ENCODE measurements at places on chromosomes 11 and 22. TPM values are rescaled to one million over a fixed set of nuclear protein-coding genes. Genes with fewer than 3 reads are reported as not detected.

- DNase-seq: no peak
Observed at GRCh38 chr22:27724709-27725108, 76.8 kb downstream of the MN1 start.

DNA sequence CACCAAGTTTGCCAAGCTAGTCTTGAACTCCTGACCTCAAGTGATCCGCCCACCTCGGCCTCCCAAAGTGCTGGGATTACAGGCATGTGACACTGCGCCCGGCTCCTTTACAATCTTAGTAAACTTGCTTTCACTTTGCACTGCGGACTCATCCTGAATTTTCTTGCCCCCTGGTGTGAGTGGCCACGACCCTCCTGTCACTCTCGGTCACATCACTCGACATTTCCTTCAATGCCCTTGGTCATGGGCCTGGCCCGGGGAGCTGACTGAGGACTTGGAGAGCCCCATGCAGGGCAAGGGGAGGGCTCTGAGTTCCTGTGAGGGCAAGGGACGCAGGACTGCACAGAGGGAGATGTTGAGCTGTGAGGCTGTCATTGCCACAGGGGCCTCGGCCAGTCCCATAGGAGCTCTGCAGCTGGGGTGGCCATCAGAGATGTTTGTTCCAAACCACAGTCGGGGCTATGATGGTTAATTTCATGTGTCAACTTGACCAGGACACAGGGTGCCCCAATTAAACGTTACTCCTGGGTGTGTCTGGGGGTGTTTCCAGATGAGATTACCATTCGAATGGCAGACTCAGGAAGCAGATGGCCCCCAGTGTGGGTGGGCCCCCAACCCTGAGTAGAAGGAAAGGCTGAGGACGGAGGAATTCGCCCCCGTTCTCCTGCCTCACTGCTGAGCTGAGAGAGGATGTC is 21.2 kb downstream of the A4GALT start:
- DNase-seq: no peak

GRCh38 chr11:75474878-75475766 is 42.1 kb upstream of the KLHL35 start:
- DNase-seq: peak; percentile 46

- no peak for DNase-seq
Observed at GRCh38 chr22:23047742-23048141, 22.6 kb upstream of the GNAZ start.

- no peak for DNase-seq
Observed at GRCh38 chr22:35561796-35562526, 21.3 kb downstream of the RASD2 start.

DNA sequence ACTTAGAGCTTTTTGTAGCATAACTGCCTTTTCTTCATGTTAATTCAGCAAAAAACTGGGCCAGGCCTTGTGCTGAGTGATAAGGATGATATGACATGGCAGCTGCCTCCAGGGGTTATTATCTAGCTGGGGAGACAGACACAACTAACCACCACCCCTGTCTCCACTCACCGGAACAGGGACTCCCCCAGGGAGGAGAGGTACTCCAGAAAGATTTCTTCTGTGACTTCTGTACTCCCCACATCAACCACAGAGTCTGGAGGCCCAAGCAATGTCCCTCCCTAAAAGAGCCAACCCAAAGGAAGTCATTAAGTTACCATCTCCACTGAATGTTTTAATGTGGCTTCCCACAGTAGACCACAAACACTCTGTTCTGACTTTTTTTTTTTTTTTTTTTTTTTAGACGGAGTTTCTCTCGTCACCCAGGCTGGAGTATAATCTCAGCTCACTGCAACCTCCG is 14.3 kb upstream of the PMM1 start:
- peak; percentile 87 for DNase-seq

DNA sequence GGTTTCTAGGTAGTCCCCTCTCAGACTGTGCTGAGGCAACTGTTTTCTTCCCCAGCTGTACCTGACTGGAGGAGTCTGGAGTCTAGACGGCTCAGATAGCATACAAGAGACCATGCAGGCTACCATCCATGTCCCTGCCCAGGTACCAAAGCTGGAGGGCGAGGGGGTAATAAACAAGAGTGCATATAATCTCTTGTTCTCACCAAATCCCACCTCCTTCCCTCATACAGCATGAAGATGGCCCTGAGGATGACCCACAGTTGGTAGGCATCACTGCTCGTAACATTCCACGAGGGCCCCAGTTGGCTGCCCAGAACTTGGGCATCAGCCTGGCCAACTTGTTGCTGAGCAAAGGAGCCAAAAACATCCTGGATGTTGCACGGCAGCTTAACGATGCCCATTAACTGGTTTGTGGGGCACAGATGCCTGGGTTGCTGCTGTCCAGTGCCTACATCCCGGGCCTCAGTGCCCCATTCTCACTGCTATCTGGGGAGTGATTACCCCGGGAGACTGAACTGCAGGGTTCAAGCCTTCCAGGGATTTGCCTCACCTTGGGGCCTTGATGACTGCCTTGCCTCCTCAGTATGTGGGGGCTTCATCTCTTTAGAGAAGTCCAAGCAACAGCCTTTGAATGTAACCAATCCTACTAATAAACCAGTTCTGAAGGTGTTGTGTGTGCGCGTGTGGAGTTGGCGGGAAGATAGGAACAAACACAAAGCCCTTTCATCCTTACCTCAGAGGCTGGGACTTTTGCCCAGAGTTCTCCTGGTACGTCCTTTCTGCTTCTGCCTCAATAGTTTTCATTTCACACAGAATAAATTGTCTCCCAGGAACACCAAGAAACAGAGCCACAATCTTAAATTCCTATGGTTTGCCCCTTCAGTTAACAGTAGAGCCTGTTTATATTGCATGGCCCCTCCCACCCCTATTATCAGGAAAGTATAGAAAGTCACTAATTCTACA is 8.5 kb downstream of the HMBS start:
- DNase-seq: no peak

GRCh38 chr11:17766590-17766989 is 32.0 kb downstream of the KCNC1 start:
- no peak for DNase-seq

The TMEM86A gene
- 2.5 TPM for total RNA-seq

Measured in CD4-positive, alpha-beta memory T cell (primary cell).